ENCODE measurements at places on chromosomes 7 and 10.

DNA sequence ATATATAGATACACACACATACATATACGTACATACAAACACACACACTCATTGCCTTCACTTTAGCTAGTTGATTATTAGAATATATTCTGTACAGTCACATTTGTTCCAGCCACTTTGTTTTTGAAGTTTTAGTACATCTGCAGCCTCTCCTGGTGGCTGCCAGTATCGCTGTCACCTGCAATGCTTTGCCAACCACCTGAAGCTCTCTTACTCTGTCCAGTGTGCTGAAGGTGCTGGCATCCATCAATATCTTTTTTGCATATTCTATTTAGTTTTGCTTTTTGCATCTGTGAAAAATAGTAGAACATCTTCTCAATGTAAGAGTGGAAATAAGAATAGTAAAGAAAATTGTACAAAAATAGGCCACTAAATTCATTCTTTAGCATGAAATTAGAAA lies 388.6 kb downstream of the EXOC4 start:
- DNase-seq = no peak

DNA sequence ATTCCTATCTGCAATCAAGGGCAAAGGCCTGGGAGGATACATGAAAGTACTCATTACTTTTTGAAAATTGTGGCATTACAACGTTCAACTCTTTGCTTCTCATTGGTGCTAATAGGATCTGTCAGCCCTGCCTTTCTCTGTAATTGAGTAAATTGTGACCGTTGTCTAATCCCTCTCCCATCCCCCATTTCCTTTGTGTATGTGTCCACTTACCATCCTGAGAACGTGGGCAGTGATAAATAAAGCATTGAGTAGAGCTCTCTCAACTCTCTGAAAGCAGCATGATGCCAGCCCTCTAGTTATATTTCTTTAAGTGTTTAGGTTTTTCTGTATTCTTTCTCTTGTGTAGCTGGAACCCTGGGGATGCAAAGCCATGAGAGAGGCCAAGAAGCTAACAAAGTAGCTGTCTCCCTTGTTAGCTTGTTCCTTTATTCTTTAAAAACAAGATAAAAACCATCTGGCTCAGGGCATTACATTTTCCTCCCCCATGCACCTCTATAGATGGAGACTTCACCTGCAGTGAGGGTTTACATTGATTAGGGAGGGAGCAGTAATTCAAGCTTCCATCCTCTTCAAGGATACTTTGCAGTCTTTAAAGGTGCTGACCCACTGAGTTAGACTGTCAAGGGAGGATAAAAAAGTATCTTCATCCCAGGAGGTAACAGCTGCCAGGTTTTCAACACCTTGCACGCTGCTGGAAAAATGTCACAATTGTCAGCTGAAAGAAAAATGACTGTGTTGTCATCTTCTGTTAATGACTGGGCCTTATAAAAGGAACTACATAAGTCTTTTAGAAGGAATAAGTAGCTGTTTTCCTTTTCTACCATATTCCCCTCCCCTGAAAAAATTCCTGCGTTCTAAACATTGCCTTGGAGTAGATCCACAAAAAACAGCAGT lies 112.3 kb downstream of the BTRC start:
- no peak for DNase-seq

DNA sequence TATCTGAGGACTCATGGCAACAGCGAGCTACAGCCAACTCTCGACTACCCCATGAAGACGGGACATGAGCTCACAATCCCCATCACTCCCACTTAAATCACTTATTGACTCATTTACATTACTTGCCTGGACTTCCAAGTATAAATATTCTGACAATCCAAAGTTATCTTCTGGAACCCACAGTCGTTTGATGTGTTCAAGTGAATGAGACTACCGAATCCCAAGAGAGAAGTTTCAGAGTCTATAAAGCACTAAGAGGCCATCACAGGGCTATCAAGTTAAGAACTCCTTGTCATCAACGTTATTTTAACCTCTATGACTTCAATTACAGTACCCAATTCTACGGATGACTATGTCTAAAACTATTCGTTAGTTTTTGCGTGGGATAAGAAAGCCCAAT lies 11.5 kb upstream of the ANAPC16 start:
- DNase-seq = no peak

- no peak for DNase-seq
These were observed 116.2 kb upstream of the LAMB4 start for GRCh38 chr7:108246227-108246837.

DNA sequence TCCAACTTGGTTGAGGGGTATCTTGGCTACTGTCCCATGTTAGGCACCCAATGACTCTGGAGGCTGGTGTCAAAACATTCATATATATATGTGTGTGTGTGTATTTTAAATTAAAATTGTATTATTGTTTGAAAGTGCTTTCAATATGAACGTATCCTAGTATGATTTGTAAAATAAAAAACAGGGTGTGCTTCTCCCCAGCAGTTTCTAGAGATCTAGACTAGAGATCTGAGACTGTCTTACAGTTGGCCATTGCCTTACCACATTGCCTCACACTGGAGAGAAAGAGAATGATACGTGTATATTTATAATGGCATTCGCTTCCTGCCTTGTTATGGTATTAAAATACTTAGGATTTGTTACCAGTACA lies 1.2 kb downstream of the BAG3 start:
- no peak for DNase-seq

DNA sequence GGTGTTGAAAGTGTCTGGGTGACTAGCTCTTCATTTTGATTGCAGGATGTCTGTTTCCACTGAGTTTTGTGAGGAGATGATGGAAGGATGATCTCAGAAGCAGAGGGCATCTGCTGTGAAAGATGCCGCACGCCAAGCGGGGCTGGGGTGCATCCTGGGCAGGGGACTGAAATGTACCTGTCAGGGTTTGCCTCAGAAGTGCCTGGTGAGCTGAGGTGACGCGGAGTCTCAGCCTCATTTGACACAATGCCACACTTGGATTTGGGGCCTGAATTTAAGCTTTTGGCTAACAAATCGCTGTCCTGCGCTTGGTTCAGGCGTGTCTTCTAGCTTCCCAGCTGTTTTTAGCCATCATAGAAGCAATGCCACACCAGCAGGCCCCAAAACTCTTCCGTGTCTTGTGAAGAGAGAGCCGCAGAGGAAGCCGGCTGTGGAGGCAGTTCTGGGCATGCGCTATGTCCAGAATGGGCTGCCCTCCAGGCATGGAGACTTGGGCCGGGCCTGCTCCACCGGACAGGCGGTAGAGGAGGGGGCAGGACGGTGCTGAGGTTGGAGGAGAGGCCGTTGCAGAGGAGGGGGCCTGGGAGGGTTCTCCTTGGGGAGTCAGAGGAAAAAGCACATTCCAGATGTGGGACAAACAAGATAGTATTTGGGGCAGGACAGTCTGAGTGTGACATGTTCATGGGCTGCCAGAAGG lies 31.2 kb downstream of the WDR86 start:
- DNase-seq = no peak

DNA sequence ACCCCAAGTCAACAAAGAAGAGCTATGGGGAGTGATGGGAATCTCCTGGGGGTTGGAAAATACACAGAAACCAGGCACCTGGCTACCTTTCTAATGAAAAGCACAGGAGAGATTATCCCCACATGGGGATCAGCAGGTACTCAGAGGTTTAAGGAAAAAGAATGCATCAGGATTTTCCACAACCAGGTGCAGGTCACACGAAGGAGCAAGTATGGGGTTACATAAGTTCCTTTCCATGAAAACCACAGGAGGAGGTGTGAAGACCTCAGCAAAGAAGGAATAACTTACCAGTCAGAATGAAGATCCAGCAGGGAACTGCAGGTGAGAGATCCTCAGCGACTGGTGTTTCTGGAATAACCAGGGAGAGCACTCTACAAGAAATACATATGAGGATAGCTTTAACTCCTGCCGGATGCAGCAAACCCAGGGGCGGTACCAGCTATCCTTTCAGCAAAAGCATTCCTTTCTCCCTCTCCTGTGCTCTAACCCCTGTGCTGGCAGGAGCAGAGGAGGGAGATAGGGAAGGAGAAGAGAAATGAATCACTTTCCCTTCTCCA lies 116.7 kb upstream of the TMEM106B start:
- no peak for DNase-seq

GRCh38 chr10:128950159-128950915 lies 516.7 kb upstream of the MGMT start:
- no peak for DNase-seq

- DNase-seq = no peak
These were observed 425.9 kb downstream of the LRMDA start for GRCh38 chr10:75857269-75857846.

- no peak for DNase-seq
These were observed 38.2 kb upstream of the BET1 start for GRCh38 chr7:94042381-94042780.

GRCh38 chr10:86073199-86073977 lies 293.2 kb downstream of the GRID1 start:
- no peak for DNase-seq

DNA sequence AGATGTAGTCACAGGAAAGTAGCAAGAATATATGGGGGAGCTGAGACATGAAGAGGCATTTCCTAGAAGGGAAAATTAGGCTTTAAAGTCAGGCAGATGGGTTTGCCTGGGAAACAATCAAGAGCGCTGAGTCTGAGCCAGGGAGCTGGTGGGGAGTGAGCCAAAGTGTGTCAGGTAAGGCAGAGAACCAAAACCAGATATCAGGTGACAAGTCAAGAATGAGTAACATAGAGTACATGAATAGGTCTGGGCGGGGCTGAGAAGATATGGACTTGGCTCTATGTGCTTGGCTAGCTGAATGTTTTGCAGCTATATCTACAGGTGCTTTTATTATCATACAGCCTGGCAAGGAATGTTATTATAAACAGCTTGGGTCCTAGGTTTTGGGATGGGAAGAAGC lies 49.3 kb downstream of the GPR141 start:
- DNase-seq = no peak

DNA sequence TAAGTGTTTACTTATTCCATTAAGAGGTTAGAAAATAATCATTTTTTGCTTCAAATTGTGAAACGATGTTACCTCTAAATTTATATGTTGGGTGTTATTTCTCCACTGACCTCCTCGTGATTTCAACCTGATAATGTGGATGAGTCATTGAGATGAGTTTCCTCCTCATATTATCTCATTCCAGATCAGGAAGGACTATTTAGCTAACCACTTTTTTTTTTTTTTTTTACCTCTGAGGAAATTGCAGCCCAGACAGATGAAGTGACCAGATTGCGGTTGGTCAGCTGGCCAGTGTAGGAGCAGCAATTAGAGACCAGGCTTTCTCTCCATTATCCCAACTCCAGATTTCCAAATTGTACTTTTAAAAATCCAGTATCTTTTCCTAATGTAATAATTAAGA lies 248.7 kb downstream of the FZD1 start:
- no peak for DNase-seq

- no peak for DNase-seq
These were observed at the start of gene FERD3L for GRCh38 chr7:19144661-19145433. Gene FERD3L, minus strand, starts transcription at chr7:19145421. Its CDS starts 59 bp downstream, at chr7:19145362.

DNA sequence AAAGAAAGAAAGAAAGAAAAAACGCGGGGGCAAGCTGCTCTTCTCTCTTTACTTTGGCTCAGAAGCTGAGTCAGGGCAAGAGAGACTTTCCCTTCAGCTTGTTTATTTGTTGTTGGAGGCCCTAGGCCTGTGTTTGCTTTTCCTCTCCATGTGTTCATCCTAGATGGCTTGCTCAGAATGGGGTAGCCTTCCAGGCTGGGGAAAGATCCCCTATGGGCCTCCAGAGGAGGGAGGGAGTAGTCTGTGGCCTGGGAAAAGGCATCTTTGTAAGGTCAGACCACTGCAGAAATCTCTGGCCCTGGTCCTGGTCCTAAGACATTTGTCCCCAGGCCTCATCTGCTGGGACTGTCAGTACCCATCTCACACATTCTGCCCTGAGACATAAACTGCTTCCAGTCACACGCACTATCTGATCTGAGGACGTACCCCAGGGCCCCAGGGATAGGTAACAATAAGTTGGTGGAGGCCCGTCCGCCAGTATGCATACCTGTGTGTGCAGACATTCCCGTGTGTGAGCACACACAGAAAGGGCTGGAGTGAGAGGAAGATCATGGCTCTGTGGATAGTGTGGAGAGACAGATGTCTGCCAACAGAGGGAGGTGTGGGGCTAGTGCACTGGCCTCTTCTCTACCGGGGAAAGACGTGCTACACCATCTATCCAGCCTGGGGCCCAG lies 4.9 kb upstream of the SCD start:
- no peak for DNase-seq

GRCh38 chr7:116445447-116446211 lies 53.9 kb upstream of the CAV2 start:
- no peak for DNase-seq

GRCh38 chr10:60970526-60970925 lies 26.5 kb upstream of the RHOBTB1 start:
- DNase-seq = no peak

DNA sequence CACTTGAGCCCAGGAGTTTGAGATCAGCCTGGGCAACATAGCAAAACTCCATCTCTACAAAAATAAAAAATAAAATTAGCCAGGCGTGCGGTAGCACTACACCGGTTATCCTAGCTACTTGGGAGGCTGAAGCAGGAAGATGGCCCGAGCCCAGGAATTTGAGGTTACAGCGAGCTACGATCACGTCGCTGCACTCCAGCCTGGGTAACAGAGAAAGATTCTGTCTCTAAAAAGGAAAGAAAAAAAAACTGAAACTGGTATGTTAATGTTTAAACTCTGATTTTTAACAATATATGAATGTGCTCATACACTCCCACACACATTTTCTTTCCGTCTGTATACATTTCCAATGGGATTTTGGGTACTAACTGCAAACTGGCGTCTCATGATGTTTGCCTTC lies 140.6 kb upstream of the KMT2E start:
- DNase-seq = no peak

DNA sequence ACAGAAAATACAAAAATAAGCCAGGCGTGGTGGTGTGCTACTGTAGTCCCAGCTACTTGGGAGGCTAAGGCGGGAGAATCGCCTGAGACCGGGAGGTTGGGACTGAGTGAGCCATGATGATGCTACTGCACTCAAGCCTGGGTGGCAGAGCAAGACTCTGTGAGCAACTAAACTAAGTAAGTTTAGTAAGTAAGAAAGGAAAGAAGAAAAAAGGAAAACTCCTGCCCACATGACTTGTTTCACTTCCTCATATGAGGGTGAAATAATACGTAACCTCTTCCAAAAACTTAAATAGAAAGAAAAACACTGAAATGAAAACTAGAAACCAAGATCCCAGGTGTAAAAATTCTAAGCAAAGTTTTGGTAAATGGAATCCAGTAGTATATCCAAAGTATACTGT lies 79.6 kb downstream of the LARP4B start:
- DNase-seq = no peak

GRCh38 chr7:47416492-47417480 lies 165.1 kb downstream of the TNS3 start:
- no peak for DNase-seq
